Occipital lobe (tissue), 3 donors: ENCODE measurements at places on chromosomes 4 and X.

DNA sequence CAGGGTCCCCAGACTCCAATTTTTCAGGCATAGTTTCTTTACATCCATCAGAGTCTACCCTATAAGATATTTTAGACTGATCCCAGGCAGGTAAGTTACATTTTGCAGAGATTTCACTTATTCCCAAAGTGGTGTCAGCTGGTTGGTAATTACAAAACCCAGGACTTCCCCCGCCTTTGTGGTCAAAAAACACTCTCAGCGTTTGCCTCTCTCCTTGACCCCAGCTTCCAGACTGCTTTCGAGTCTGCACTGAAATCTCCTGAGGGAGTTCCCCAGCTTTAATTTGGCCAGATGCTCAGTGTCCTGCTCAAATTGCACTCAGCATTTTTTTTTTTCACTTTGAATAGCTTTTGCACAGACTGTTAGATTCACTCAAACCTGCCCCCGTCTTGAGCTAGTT, 11.2 kb upstream of the AMOT start:
- DNase-seq: no peak

- no peak for DNase-seq
These were observed 2661.6 kb downstream of the PCDH7 start for GRCh38 chr4:33381816-33382215.

DNA sequence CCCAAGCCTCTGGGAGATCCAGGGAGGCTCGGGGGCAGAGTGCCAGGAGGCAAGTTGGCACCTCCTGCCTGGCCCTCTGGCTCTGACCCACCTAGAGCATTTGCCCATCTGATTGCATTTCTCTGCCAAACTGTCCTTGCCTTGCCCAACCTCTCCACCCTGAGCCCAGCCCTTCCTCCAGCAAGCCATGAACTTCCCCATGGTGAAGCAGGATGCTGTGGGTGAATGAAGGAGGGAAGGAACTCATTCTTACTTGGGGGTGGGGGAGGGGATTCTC, 9.3 kb upstream of the CNGA2 start:
- DNase-seq: no peak

- DNase-seq: no peak
These were observed 1.6 kb downstream of the NAT8L start for GRCh38 chr4:2060611-2061185.

GRCh38 chrX:13345037-13345436, 25.2 kb upstream of the ATXN3L start:
- DNase-seq: no peak

- DNase-seq: no peak
These were observed 2.8 kb upstream of the TLR8 start for GRCh38 chrX:12903646-12904045.

- DNase-seq: peak; percentile 14
These were observed 97.7 kb downstream of the ARHGAP10 start for GRCh38 chr4:147829401-147830101.

DNA sequence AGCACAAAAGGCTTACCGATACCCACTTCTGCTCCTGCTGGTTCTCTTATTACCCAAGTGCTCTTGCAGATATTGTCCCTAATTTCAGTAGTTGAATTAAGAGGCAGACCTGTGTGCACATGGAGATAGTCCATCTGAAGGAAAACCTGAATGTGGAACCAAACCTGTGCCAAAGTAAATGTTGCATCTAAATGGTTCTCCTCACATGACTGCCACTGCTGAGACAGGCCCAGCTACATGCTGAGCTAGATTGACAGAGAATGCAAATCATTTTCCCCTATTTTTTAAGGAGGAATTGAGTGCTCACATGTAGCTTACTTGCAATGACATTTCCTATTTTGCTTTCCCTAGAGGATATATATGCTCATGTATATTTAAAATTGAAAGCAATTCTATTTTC, 609.1 kb upstream of the TECRL start:
- no peak for DNase-seq

DNA sequence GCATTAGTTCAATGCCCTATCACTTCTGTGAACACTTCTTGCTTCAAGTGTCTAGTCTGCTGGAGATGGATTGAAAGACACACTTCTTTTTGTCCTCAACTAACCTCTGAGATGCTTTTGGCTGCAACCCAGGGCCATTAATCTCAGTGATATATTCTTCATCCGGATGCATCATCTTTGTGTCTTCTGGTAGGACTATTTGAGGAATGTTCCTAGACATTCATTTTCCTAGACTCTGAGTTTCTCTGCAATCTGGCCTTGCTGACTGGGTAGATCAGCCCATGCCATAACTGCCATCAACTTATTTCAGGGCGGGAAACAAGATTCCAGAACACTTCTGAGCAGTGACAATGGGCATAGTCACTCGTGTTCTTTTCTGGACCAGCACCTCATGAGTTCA, 329.4 kb downstream of the PDGFC start:
- DNase-seq: no peak

GRCh38 chr4:162681212-162681611, 485.5 kb downstream of the NAF1 start:
- DNase-seq: no peak

- no peak for DNase-seq
These were observed 379 bp downstream of the PDGFC start for GRCh38 chr4:156971165-156971675.

- DNase-seq: no peak
These were observed 97.3 kb downstream of the COL25A1 start for GRCh38 chr4:109205186-109205585.

- DNase-seq: no peak
These were observed 19.4 kb upstream of the HGFAC start for GRCh38 chr4:3422241-3422801.

GRCh38 chrX:11449613-11450012, 156.4 kb downstream of the AMELX start:
- DNase-seq: no peak

- no peak for DNase-seq
These were observed 12.9 kb upstream of the IL2 start for GRCh38 chr4:122469457-122469856.

DNA sequence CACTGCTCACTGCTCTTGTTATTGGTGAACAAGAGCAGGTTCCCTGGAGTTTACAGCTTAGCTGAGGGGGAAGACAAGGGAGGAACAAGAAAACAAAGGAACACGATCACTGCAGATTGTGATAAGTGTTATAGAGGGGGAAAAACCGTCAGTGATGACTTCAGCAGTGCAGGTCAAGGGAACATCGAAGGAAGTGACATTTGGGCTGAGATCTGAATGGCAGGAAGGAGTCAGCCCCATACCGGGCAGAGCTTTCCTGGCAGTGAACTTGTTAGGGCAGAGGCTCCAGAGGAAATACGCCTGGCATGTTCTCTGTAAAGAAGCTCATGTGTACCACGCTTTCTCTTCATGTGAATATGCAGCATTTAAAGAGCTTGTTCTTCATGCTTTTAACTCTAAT, 78.1 kb downstream of the LDB2 start:
- DNase-seq: no peak

DNA sequence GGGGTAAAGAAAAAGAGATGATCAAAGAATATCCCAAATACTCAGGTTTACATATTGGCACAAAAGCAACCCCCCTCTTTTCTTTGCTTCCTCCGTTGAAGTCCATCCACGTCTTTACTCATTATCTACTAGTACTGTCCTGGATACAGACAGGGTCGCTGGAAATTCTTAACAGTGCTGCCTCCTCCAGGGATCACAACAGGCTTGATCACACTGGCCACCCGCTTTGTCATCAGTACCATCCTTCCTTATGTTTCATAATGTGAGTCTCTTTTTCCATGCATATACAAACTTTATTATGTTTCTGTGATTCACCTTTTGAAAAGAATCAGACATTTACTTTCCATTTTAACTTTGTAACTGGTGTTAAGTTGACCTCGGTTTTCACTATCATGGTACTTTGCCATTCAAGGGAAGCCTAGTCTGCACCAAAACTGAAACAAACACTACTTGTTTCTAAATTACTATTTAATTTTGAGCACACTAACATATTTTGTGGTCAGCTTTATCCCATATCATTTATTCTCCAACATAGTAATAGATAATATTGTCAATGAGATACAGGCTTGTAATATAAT, 387.5 kb upstream of the PPP1R2C start:
- no peak for DNase-seq

DNA sequence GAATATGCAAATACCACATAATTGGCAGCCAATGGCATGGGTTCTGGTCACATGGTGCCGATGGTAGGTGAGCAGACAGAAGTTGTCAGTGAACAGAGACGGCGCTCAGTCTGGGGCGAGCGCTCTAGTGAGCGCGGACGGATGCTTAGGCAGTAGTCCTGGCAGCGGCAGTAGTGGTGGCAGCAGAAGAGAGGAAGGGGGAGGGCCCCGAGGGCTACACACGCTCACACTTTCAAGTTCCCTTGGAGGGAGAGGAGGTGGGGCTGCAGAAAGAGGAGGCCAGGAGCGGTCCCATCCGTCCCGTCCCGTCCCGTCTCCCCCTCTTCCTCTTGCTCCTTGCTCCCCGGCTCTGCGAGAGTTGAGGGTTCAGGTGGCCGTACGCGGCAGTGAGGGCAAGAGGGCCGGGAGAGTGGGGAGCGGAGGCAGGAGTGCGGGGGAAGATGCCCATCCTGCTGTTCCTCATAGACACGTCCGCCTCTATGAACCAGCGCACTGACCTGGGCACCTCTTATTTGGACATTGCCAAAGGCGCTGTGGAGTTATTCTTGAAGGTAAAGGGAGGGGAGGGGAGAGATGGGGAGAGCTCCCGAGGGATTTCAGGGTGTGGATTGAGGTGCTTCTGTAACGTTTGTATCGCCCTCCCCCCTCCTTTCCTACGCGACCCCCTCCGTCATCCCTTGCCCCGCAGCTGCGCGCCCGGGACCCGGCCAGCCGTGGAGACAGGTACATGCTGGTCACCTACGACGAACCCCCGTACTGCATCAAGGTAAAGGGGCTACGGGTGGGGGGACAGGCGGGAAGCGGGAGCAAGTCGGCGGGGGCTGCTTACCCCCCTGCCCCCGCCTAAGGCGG, at the start of gene INTS6L:
TSS of gene INTS6L (plus strand) at position 108 of the 852 bp plus-strand sequence. CDS start at position 441, 333 bp downstream.
- DNase-seq: peak; percentile 83

GRCh38 chrX:87409113-87409841, 108.3 kb upstream of the KLHL4 start:
- DNase-seq: peak; percentile 2

- peak; percentile 5 for DNase-seq
These were observed 1700.6 kb upstream of the TENM3 start for GRCh38 chr4:180542445-180543100.

GRCh38 chr4:87278335-87278794, 44.3 kb downstream of the HSD17B13 start:
- no peak for DNase-seq

DNA sequence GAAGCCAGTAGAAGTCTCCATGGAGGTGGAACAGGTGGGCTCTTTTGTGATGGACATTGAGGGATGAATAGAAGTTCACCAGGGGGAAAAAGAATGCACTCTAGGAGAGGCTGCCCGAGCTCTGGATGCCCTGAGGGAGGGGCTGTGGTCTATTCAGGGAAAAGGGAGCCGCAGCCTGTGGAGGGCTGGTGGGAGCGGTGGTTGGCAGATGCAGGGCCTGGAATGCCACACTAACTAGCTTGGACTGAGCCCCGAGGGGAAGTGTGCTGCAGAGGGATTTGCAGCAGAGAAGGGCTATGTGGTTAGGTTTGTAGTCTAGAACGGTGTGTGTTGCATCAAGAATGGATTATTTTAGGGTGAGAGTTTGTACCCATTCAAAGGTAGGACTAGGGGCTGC, 29.5 kb upstream of the PSAPL1 start:
- DNase-seq: no peak

DNA sequence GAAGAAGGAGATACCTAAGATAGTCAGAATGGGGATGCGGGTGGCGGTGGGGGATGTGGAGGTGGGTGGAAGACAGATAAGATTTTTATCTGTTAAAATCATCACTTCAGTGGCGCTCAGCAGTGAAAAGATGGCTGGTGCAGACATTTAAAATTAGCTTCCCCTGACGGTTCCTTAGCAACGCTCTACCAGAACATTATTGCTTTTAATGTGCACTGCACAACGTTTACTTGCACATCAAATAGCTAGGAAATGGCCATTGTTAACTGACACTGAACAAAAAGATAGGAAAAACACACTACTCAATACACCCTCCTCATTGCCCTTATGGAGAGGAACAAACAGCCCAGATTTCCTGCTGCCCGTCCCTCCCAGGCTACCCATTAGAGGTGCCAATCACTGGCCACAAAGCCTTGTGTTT, 61.0 kb upstream of the FTHL17 start:
- DNase-seq: no peak

DNA sequence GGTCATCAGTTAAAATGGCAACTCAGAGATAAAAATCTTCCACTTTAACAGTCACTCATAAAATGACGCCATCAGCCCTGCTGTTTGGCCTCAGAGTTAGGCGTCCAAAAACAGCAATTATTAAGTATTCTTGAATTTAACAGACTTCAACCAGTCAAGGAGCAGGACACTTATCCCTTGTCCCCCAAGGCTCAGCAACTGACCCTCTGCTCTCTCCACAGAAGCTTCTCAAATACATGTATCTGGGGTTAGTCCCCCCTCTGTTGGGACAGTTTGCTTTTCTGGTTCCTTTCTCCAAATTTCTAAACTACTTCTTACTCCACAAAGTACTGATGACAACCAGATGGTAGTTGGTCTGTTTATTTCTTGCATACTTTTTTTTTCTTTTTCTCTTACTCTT, 54.4 kb downstream of the SOD3 start:
- DNase-seq: no peak

GRCh38 chrX:140697618-140698017, 11.9 kb upstream of the LINC00632 start:
- no peak for DNase-seq

- no peak for DNase-seq
These were observed 212.4 kb downstream of the ARHGAP10 start for GRCh38 chr4:147944249-147944648.

- DNase-seq: no peak
These were observed 346.4 kb upstream of the FAM241A start for GRCh38 chr4:111798840-111799239.

DNA sequence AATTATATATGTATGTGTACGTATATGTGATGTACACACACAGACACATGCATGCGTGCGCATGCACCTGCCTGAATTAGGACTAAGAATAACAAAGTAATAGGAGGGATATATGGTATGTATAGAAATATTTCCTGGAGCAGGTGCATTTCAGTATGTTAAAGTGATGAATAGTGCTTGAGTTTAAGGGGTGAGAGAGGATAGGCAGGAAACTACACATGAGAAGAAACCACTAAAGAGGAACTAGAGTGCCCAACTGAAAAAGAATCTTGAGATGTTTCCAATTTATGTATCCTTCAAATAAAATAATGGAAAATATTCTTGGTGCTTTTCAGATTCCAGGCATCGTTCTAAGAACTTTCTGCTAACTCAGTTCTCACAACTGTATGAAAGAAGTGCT, 52.6 kb upstream of the UNC5C start:
- no peak for DNase-seq

- DNase-seq: no peak
These were observed 145.1 kb downstream of the ANTXR2 start for GRCh38 chr4:79927931-79928330.
